T-helper 17 cell (primary cell): ENCODE measurements at places on chromosomes 13 and 19.

DNA sequence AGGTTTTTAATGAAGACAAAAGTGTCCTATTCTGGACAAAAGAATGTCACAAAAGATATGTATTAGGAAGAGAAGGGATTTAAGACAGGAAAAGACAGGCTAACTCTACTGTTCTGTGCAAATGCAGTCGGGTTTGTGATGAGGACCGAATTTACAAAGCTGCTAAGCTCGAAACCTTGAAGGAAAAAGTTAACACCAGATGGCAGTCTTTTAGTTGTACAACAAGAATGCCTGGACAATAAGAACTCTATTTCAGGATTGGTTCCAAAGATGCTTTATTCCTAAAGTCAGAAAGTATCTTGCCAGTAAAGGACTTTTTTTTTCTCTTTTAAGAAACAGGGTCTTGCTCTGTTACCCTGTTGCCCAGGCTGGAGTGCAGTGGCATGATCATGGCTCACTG, 51.1 kb downstream of the HS6ST3 start:
- no peak for DNase-seq

- no peak for DNase-seq
Observed at GRCh38 chr19:33290956-33291622, 11.2 kb downstream of the CEBPA start.

- peak; percentile 78 for DNase-seq
Observed at GRCh38 chr19:47483800-47484690, at the start of gene KPTN. KPTN (minus strand) TSS chr19:47484219; CDS start chr19:47484160, 59 bp downstream.

DNA sequence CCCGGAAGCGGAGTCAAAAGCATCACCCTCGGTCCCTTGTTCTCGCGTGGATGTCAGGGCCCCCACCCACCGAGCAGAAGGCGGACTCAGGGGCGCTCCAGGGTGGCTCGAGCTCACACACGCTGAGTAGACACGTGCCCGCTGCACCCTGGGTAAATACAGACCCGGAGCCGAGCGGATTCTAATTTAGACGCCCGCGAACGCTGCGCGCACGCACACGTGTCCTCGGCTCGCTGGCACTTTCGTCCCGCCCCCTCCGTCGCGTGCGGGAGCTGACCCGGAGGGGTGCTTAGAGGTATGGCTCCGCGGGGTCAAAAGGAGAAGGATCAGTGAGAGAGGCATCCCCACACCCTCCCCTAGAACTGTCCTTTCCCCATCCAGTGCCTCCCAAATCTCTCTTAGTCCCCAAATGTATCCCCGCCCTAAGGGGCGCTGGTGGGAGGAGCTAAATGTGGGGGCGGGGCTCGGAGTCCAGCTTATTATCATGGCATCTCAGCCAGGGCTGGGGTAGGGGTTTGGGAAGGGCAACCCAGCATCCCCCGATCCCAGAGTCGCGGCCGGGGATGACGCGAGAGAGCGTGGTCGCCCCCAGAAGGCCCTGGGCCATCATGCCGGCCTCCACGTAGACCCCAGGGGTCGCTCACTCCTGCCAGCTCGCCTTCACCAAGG, 451 bp upstream of the ICAM5 start:
- no peak for DNase-seq

DNA sequence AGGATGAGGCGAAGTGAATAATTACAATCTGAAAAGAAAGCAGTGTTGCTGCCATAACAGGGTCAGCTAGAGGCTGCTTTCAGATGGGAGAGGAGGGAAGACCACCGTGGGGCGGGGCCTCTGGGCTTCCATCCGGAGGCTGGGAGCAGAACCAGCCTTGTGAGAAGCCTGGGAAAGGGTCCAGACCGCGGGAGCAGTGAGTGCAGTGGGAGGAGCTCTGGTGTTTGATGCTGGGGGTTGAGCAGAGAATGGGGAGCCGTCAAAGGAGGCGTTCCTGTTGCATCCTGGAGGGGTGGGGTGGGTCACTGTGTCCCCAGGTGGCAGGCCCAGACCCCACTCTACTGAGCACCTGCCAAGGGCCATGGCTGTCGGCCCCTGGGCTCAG, 18.1 kb downstream of the NKPD1 start:
- no peak for DNase-seq

- no peak for DNase-seq
Observed at GRCh38 chr13:25690582-25690981, 318.8 kb downstream of the ATP8A2 start.

DNA sequence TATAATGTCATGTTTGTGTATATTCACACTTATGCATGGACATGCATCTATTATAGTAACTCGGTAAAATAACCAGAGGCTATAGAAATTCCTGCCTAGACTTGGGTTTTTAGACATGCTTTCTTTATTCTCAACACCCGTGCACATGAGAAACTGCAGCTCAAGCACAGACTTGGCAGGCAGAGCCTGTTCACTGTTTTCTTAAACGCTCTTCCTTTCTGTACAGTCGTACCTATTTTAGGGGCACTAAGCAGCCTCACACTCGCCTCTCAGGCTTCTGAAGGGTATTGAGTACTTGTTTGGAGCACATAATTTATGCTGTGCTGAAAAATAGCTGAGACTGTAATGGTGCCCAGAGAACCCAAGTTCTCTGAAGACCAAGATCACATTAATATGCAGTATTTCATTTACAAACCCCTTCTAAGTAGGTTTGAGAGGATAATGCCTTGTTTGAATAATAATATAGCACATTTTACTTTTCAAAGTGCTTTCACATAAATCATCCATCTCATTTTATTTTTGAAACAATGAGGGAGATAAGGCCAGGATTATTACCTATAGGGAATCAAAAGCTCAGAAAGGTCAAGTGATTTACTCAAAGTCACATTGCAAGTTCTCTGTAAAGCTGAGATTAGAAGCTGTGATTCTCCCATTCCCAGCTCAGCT, 429.9 kb downstream of the SPRY2 start:
- no peak for DNase-seq

GRCh38 chr13:40063703-40064102, 408.2 kb downstream of the COG6 start:
- DNase-seq: no peak

DNA sequence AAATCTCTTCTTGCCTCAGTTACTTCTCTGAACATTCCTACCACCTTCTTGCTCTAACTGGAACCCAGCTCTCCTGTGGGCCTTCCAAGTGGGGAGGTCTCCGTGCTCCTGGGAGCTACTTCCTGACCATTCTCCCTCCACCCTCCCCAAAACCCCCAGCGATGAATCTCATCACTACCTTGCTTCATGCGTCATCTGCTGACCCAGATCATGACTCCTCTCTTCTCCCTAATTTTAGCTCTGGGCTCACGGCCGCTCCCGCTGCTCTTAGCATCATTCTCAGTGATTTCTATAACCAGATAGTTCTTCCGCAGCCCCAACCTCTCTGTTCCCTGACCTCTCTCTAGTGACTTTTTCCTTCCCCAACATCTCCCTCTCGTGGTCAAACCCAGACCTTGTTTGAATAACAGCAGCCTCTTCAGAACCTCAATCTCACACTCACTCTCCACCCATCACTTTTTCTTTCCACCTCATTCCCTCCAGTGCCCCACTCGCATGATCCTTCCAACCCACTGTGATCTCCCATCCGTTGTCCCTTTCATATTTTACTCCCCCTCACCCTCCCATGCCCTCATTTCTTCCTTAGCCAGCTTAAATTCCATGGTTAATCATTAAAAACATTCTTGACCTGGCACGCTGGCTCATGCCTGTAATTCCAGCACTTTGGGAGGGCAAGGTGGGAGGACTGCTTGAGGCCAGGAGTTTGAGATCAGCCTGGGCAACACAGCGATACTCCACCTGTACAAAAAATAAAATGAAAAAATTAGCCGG, 21.8 kb downstream of the MRPS12 start:
- no peak for DNase-seq

- DNase-seq: no peak
Observed at GRCh38 chr13:102968572-102969228, 97.5 kb downstream of the SLC10A2 start.

GRCh38 chr19:33812388-33813330, 16.0 kb downstream of the KCTD15 start:
- DNase-seq: no peak

DNA sequence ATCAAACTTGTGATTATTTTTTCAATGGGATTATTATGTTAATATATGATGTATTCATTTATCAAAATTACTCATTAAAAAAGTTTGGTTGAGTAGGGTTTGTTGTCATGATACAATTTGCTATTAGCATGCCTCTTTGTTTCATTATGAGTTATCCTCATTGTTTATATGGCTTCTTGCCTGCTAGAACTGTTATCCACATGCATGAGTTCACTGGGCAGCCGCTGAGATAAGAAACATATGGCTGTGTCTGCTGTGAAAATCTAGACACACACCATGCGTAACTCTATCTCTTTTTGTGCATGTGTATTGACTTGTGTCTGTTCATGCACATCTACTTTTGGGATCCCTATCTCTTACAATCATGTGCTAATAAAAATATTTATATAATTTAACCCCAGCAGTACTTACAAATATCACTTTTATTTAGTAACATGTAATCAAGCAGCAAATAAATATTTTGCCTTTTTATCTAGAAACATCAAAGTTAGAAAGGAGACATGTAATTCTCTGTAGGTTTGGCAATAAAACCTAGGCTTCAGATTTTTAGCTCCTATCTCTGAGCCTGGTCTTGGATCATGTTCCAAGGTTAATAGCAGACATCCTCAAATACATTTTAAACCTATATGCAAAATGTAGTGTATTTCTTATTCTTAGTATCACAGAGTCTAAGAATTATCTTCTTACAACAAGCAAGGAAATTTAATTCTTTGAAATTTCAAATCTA, 11.2 kb upstream of the KLF12 start:
- DNase-seq: no peak

GRCh38 chr13:114311908-114312307, 2.4 kb upstream of the CHAMP1 start:
- no peak for DNase-seq

- no peak for DNase-seq
Observed at GRCh38 chr19:57280962-57281400, 696 bp downstream of the ZNF460 start.

DNA sequence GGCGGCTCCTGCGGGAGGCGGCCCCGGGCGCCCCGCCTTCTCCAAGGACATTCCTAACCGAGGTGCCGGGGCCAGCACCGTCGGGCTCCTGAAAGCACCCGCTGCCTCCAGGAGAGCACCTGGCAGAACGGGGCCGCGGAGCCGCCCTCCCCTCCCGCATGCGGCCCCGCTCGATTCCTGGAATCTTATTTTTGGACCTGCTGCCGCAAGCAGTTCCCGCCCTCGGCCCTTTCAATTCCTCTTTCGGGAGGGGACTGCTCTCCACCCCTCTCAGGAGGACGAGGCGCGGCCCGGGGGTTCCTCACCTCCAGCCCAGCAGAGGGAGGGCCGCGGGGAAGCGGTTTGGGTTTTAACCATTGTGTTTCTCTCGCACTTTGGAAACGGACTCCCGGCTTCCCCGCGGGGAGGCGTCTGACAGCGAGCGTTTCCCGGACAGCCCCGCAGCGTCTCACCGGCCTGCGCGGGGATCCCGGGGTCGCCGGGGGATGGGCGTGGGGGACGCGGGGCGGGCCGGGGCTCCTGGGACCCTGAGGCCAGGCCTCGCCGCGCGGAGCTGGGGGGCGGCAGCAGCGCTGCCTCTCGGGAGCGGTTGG, 849 bp downstream of the GAS6 start:
- DNase-seq: no peak
